Sciatic nerve (tissue), 2 donors: ENCODE measurements at places on chromosomes 6 and 20. TPM values are rescaled to one million over a fixed set of nuclear protein-coding genes. Genes with fewer than 3 reads are reported as not detected.

STMND1 gene
- 0.27 TPM for total RNA-seq

COL21A1 gene
- 31.4 TPM for total RNA-seq

KCNB1 gene
- 4.9 TPM for total RNA-seq

LRFN2 gene
- total RNA-seq: 0.13 TPM

MYB gene
- total RNA-seq: 0.22 TPM

LTA gene
- total RNA-seq: 0.27 TPM

DNA sequence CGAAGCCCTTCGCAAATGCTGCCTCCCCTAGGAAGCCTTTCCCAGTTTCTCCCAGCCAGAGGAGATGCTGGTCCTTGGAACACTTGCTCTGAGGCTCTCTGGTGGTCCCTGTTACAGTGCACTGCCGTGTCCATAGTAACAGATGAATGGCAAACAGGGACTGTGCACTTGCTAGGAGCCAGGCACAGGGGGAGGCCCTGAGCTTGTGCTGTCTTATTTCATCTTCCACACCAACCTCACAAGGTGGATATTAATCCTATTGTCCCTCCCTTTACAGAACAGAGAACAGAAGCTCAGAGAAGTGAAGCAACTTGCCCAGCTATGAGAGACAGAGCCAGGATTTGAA, 19.0 kb downstream of the SRC start:
- peak; percentile 27 for DNase-seq

GRCh38 chr6:45607798-45608197, 230.1 kb upstream of the SUPT3H start:
- DNase-seq: no peak

DNA sequence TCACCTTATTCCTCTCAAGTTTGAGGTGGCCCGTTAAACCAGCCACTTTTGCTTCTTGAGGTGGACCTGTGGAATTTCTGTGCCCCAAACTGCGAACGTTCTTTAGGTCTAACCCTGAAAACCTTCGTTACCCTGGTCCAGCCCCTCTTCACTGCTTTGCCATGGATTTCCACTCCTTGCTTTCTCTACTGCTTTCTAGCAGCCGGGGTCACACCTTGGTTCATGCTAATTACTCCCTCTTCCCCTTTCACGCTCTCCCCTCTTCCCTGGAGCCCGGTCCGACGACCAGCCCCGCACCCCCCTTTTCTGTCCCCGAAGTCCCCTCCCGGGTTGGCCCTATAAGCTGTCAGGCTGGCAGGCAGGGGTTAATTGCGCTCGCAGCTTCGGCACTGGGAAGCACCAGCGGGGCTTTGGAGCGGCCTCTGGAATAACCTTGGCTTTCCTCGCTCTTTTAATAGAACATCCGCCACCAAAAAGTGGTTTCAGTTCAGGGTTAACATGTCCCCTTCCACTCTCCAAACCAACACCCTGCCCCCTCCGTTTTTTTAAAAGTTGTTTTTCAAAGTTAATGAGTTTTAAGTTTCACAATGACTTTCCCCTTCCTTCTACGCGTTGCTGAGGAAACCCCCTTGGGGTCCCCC, 1.4 kb upstream of the HIVEP1 start:
- peak; percentile 85 for DNase-seq

GRCh38 chr6:52654007-52654406, 16.9 kb upstream of the TMEM14A start:
- no peak for DNase-seq

DNA sequence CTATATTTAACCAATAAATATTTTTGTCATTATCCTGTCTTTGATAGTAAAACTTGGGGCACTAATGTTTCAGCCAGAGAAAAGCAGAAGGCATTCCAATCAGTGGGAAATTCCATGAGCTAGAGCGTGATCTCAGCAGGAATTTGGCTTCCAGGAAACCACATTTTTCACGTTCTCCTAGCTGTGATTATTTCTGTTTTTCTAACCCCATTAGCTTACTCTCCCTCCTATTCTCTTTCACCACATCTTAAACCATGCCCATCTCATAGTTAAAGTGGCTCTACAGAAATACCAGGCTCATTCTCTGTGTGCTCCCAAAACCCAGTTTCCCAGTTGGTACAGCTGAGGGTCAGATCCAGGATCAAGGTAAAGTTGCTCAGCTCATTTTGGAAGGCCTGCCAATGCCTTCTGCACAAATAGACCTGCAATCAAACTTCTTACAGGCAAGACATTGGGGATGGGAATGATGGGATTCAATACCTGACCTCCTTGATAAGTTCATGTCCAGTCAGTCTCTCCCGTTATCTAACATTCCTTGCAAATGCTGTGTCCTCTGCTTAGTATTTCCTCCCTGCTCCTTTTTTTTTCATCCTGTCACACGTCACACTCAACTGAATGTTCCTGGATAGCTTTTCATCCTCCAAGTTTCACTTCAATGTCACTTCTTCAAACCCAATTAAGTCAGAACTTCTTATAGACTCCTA, 33.1 kb upstream of the TMEM30A start:
- DNase-seq: no peak

GRCh38 chr6:74103417-74103816, 407.4 kb downstream of the CD109 start:
- no peak for DNase-seq

GRCh38 chr20:2688041-2688591, 4.5 kb upstream of the EBF4 start:
- DNase-seq: no peak

GRCh38 chr6:105300090-105300489, 102.8 kb downstream of the PREP start:
- DNase-seq: no peak

DNA sequence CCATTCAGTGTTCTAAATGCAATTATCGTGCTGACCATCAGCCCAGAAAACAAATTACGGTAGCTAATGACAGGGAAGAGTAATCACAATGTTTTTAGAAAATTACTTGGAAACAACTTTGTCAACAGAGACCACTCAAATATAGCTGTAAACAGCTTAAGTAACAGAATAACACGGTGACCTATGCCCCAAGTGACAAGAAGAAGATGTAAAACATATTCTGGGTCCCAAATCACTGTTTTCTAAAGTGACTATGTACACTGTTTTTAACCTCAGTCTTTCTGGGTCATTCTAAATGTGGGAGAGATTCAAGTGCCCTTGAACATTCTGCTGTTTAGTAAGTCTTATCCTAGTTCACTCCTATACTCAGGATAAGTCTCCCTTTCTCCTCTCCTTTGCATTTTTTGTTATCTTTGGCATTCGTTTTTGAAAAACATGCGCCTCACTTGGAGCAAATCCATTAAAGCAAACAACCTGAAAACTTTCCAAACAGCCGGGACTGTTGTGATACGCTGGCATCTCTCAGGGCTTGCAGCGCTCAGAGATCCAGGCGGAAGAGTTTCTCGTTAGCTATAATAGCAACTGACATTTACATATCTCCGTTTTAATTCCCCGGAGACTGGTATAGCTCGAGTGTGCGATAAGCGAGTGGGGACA, 114.5 kb upstream of the SOX4 start:
- DNase-seq: no peak

DNA sequence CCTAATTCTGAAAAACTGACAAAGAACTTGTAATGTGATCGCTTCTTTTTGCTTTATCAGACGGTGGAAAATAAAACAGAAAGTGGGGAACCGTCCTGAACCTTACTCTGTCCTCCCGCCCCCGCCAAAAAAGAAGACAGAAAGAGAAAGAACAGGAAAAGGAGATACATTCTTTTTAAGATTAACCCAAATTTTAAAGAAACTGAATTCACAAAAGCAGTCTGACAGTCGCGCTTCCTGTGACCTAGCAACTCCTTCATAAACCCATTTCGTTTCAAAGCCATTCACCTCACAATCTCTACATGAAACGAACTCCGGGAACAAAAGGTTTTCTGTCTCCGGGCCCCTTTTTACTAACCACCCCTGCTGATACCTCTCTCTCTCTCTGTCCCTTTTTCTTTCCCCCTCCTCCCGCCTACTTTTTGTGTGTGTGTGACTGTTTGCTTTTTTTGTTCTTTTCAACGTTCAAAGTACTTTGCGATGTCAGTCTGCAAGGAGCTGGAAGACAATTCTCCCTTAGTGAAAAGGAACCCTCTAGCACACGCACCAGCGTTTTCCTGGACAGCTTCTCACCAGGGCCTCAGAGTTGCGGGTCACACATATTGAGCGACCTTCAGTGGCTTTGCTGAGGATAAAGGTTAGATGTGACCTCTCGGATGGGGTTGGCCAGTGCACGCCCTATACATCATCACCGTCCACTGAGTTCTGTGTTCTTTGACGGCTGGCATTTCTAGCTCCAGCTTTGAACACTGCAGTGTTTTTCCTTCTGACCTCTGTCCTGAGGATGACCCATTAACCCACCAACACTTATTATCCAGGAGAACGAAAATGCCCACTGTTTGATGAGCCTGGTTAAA, 530 bp upstream of the NEDD9 start:
- no peak for DNase-seq

DNA sequence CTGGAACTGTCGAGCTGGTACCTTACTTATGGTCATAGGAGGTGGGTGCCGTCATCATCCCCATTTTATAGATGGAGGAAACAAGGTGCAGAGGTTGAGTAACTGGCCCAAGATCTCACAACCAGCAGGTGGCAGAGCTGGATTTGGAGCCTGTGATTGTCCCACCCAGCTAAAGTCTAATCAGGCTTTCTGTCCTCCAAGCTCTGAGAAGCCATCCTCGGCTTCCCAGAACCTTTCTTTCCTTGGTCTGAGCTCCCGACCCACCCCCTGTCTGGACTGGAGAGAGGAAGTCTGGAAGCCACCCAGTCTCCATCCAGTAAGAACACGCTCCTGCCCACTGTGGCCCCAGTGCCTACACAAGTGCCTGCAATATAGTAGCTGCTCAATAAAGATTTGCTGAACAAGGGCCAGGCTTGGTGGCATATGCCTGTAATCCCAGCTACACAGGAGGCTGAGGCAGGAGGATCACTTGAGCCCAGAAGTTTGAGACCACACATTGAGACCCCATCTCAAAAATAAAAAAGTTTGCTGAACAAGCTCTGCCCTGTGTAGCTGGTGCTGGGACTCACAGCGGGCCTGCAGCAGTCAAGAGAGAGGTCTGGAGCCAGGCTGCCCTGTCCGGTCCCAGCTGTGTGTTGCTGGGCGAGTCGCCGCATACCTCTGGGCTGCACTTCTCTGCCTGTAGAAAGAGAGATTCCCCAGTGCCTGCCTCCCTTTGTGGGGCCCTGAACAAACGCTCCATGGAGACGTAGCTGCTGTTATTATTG, 32.5 kb upstream of the DLGAP4 start:
- no peak for DNase-seq

DNA sequence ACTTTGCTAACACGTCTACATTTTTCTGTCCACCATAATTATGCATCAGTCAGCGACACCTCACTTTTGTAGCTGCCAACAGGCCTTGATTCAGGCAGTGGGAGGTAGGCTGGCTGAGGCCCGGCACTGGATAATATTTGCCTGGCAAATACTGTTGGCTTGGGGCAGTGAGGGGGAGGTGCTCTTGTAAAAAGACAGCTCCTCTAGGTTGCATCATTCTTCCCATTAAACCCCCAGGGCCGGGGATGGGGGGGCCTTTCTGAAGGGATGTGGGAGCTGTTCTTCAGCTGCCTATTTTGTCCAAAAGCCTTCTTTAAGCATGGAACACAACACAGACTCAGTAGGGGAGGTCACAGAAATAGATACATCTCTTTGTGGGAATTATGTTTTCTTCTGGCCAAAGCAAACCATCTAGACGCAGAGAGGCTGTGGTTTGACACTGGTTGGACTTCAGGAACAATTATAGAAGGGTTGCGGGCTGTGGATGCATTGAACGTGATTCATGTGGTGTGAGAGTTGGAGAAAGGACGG, 338.3 kb upstream of the NT5E start:
- peak; percentile 70 for DNase-seq

GRCh38 chr6:42817907-42818306, 36.1 kb downstream of the BICRAL start:
- DNase-seq: no peak
